ENCODE measurements at places on chromosomes 3 and 15. TPM values are rescaled to one million over a fixed set of nuclear protein-coding genes. Genes with fewer than 3 reads are reported as not detected.

- no peak overlapping the region for H3K4me3 ChIP-seq
- no peaks in the 10 kb centered on the region for H3K4me1 ChIP-seq
- DNase-seq = no peak
- H3K27me3 ChIP-seq = no peaks in the 10 kb centered on the region
These were observed 474.5 kb downstream of the CADM2 start for GRCh38 chr3:85433319-85433718.

GRCh38 chr3:149605902-149606301, 51.9 kb downstream of the WWTR1 start:
- peaks cover 12% of the 10 kb centered on the region for H3K4me1 ChIP-seq
- no peak for DNase-seq
- H3K36me3 ChIP-seq = no peaks in the 10 kb centered on the region
- no peak overlapping the region for H3K4me3 ChIP-seq

- H3K4me3 ChIP-seq = no peak overlapping the region
- no peaks in the 10 kb centered on the region for H3K4me1 ChIP-seq
- no peak for DNase-seq
- no peak overlapping the region for H3K27ac ChIP-seq
- peaks cover 2% of the 10 kb centered on the region for H3K36me3 ChIP-seq
- H3K27me3 ChIP-seq = no peaks in the 10 kb centered on the region
These were observed 6.9 kb upstream of the ALPK3 start for GRCh38 chr15:84810073-84810840.

TP63 gene
- 1.1 TPM for total RNA-seq

TMPRSS7 gene
- not detected for total RNA-seq

All from activated CD8-positive, alpha-beta memory T cell treated with anti-CD3 and anti-CD28 coated beads, Interleukin-2, amount 10 ng/mL, durations not matched to agents 7 days and 5 days (primary cell).